ENCODE measurements at places on chromosomes 12 and 14.

DNA sequence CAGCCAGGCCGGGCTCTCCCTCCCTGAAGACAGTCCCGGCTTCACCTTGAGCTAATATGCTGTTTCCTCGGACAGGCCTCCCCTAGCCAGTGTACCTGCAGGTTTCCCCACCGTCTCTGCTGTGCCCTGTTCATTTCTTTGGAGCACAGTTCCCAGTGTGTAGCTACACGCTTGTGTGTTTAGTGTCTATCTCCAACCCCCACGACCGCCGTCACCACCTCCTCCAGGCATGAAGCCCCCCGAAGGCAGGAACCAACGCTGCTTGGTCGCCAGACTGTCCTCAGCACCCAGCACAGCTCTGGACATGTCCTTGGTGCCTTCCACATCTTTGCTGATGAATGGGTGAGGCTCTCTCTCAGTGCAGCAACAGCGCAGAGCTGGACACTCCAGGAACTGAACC, 26.2 kb upstream of the PLEKHG6 start:
- no peak for DNase-seq

DNA sequence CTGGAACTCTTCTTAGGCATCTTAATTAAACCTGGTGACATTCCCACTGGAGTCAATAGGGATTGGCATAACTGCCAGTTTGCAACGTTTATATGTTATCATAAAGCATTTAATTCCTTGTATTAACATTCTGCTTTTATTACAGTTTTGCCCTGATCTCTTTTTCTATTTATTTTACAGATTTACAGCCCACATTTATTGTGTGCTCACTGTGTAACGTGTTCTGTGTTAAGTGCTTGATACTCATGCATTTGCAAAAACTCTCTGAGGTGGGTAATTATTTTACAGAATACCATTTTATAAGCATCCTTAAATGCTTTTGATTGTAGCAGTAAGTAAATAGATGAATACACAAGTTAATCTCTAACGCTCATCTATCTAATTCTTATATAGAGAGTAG, 341.5 kb upstream of the FAR2 start:
- DNase-seq, result no peak

DNA sequence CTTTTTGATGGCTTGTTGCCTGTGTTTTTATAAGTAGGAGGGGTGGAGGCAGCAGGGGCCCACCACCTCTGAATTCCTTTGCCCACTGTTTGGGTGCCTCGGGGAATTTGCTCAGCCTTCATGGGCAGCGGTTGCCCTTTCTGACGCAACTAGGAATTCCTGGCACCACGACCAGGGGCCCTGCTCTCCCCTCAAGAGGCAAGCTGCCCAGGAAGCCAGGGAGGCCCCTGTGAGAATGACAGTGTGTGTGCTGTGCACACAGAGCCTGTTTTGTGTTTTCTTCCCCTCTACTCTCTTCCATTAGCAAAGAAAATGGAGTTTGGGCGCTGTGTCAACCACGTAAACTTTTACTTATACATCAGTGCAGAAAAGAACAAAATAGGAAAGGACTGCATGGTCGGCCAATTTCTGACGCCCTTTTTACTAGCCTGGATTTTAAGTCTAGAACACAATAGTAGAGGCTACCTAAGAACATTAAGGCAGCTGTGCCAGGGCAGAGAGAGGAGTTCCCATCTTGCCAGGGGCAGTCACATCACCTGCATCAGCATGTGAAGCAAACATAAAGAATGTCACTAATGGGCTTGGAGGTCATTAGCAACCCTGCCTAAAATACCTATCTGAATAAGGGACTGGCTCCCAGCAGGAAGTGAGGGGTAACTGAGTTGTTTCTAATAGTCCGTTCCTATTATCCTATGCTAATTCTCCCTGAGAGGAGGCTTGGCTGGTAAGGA, 17.9 kb upstream of the PTGR2 start:
- DNase-seq, result no peak

DNA sequence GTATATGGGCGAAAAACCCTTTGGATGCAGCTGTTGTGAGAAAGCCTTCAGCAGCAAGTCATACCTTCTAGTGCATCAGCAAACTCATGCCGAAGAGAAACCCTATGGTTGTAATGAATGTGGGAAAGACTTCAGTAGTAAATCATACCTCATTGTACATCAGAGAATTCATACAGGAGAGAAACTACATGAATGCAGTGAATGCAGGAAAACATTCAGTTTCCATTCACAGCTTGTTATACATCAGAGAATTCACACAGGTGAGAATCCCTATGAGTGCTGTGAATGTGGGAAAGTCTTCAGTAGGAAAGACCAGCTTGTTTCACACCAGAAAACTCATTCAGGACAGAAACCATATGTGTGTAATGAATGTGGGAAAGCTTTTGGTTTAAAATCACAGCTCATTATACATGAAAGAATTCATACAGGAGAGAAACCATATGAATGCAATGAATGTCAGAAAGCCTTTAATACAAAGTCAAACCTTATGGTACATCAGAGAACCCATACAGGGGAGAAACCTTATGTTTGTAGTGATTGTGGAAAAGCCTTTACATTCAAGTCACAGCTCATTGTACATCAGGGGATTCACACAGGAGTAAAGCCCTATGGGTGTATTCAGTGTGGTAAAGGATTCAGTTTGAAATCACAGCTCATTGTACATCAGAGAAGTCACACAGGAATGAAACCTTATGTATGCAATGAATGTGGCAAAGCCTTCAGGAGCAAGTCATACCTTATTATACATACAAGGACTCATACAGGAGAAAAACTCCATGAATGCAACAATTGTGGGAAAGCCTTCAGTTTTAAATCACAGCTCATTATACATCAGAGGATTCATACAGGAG, 21.4 kb downstream of the ZNF268 start:
- no peak for DNase-seq

DNA sequence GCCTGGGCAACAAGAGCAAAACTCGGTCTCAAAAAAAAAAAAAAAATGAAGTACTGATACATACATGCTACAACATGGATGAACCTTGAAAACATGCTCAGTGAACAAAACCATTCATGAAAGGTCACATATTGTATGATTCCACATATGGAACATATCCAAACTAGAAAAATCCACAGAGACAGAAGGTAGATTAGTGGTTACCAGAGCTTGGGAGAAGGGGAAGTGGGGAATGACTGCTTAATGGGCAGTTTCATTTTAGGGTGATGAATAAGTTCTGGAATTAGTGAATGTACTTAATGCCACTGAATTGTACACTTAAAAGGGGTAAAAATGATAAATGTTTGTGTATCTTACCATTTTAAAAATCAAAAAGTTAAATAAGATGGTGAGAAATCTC, 2.7 kb downstream of the ITGB7 start:
- DNase-seq, result no peak

- DNase-seq, result no peak
Observed at GRCh38 chr14:100422556-100423316, 99.6 kb downstream of the SLC25A47 start.

- DNase-seq, result peak; percentile 50
Observed at GRCh38 chr12:7832059-7832696, 40.5 kb downstream of the SLC2A14 start.
